ENCODE measurements at places on chromosomes 7 and 10. TPM values are rescaled to one million over a fixed set of nuclear protein-coding genes. Genes with fewer than 3 reads are reported as not detected.

Gene SEMA3E
- 2.1 TPM for total RNA-seq

Gene DLG5
- 81.7 TPM for total RNA-seq

Gene ASZ1
- total RNA-seq, result not detected

Gene SLC18A2
- total RNA-seq, result not detected

Gene SVIL
- 166 TPM for total RNA-seq

Gene MYH16
- total RNA-seq, result 11.7 TPM

Gene ST8SIA6
- total RNA-seq, result 0.60 TPM

Gene TSPAN14
- 114 TPM for total RNA-seq

Gene LIPK
- total RNA-seq, result not detected

Gene NRG3
- not detected for total RNA-seq

Gene OR2A42
- not detected for total RNA-seq

Gene ZNF503
- total RNA-seq, result 1.5 TPM

Gene CALHM1
- total RNA-seq, result not detected

Gene HOXA1
- 2.0 TPM for total RNA-seq

Gene ARHGEF5
- total RNA-seq, result 40.0 TPM

Gene SPDYE2B
- not detected for total RNA-seq

Gene ADK
- 133 TPM for total RNA-seq

Gene CHST12
- total RNA-seq, result 41.1 TPM

Gene CAV1
- 1,077 TPM for total RNA-seq

Gene FZD1
- total RNA-seq, result 2.8 TPM

Gene UNC5B
- total RNA-seq, result 1.7 TPM

Gene STK31
- total RNA-seq, result 0.48 TPM

Gene DYDC2
- not detected for total RNA-seq

Gene WBP1L
- 19.7 TPM for total RNA-seq

Gene BPGM
- 18.5 TPM for total RNA-seq

Gene SP4
- 6.1 TPM for total RNA-seq
